Karpas-422 (cell line): ENCODE measurements at places on chromosomes 7 and 10. TPM values are rescaled to one million over a fixed set of nuclear protein-coding genes. Genes with fewer than 3 reads are reported as not detected.

DNA sequence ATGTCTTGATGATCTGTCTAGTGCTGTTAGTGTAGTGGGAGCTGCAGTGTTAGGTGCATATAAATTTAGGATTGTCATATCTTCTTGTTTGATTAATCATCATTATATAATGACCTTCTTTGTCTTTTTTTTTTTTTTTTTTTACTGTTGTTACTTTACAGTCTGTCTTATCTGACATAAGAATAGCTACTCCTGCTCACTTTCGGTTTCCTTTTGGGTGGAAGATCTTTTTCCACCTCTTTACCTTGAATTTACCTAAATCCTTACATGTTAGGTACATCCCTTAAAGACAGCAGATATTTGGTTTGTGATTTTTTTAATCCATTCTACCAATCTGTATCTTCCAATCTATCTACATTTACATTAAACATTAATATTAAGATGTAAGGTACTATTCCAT is 113.6 kb upstream of the PCLO start:
- no peak for DNase-seq

- no peak for DNase-seq
Measured at GRCh38 chr10:58293989-58294388, 25.0 kb downstream of the CISD1 start.

GRCh38 chr7:49023345-49024328 is 99.3 kb downstream of the CDC14C start:
- peak; percentile 20 for DNase-seq

GRCh38 chr10:5434017-5434753 is 21.8 kb downstream of the NET1 start:
- DNase-seq, result peak; percentile 76

- DNase-seq, result no peak
Measured at GRCh38 chr10:71059054-71059818, 153.1 kb upstream of the UNC5B start.

Gene SFTPA1
- total RNA-seq, result not detected in 2 replicates

DNA sequence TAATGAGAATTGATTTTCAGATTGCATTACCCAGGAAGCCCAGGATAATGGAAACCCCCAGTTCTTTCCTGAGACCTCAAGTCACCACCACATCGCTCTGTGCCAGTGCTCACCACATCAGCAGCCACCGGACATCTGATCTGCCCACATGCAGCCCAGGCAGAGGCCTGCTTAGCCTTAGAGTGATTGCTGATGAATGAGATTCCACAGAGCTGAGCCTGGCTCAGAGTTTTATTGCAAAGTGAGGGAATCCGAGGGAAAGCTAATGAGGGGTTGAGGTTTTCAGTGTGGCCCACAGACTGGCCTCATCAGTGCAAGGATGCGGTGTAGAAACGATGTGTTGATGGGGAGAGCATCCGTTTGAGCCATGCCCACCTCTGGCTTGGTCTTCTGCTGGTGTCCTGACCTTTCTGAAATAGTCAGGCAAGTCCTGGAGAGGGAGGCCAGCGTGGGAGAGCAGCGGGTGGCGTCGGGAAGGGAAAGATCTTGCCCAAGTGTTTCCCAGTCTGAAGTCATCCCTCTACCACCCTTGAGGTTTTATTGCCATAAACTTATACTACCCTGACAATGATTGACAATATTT is 120.3 kb downstream of the ITIH5 start:
- DNase-seq, result no peak

DNA sequence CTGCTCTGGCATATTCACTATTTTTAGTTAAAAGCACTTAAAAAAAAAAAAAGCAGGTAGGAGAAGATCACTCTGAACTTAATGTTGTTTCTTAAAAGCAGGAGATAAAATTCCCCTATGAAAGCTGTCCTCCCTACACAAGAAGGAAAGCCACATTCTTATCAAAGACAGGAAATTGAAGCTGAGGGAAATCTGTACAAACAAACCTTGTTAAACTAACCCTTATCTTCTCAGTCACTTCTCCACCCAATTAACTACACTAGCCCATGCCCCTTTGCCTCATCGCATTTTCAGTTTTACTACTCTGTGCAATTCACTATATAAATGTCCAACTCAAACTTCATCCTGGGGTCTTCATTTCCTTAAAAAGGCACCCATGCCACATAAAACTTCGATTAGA is 2.7 kb upstream of the CDCA7L start:
- DNase-seq, result no peak

DNA sequence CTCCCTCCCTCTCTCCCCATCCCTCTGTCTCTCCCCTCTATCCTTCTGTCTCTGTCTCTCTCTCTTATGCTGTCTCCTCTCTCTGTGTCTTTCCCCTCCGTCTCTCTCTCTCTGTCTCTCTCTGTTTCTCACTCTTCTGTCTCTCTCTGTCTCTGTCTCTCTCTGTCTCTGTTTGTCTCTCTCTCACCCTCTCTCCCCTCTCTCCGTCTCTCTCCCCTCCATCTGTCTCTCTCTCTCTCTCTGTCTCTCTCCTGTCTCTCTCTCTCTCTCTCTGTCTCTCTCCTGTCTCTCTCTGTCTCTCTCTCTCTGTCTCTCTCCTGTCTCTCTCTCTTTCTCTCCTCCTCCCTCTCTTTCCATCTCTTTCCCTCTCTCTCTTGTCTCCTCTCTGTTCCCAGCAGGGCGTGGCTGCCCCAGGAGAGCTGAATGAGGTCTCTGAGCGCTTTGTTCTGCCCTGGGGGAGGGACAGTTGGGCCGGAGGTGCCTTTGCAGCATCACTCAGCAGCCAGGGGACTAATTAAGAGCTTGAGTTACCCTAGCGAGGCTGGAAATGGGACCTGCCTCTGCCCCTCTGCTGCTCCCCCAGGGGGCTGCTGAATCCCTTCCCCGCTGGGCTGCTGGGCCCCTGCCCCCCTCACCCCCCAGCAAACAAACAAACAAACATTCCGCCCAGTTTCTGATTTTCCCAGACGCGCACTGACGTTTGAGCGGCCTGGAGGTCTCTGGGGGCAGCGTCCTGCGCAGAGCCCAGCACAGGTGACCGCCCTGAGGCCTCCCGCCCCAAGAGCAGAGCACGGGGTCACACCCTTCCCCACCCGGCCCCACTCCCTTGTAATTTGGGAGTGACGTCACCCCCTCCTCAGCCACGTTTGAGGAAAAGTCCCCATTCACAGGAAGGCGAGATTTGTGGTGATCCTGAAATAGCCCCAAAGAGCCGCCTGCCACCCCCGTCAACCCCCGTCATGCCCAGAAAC is 68.1 kb downstream of the PDGFA start:
- DNase-seq, result no peak

DNA sequence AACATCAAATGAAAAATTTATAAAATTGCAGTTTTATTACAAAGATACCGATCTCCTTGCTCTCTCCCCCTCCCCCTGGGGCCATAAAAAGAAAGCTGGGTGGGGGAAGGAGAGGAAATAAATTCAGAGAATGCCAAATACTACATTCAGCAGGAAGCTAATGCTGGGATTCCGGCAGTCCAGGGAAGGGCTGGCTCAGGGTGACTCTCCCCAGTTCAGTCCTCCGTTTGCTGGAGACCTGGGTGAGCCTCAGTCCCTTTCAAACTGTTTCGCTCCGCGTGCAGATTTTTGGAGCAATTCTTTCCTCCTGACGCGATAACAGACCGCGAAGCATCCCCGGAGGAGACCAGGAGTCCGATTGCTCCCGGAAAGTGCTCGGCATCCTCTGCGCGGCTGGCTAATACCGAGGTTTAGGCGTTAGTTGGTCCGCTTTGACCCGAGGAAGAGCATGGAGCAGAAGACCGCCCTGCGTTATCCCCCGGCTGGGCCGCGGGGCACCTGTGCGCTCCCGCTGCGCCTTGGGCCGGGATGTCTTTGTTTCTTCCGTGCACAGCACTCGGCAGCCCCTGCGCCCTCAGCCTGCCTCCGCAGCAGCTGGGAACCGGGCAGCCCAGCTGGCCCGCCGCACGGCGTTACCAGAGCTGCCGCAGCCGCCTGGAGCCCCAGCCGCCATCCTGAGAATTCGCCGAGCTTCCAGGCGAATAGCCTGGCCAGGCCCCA is 3.9 kb upstream of the HOXA2 start:
- DNase-seq, result no peak

Gene FRG2B
- total RNA-seq, result not detected in 2 replicates

DNA sequence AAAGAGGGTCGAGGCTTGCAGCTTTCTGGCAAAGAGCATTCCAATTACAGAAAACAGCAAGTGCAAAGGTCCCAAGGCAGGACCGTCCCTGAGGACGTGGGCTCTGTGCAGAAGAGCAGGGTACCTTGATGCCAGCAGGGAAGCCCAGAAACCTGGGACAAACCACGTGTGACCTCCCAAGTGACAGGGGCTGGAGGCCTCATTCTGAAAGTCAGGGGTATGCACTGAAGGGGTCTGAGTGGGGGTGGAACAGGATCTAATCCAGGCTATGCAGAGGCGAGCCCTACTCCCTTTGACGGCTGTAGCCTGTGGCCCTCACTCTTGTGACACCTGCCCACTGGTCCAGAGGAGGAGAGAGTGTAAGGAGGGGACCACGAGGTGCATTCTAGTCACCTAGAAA is 22.9 kb downstream of the TMEM273 start:
- no peak for DNase-seq

DNA sequence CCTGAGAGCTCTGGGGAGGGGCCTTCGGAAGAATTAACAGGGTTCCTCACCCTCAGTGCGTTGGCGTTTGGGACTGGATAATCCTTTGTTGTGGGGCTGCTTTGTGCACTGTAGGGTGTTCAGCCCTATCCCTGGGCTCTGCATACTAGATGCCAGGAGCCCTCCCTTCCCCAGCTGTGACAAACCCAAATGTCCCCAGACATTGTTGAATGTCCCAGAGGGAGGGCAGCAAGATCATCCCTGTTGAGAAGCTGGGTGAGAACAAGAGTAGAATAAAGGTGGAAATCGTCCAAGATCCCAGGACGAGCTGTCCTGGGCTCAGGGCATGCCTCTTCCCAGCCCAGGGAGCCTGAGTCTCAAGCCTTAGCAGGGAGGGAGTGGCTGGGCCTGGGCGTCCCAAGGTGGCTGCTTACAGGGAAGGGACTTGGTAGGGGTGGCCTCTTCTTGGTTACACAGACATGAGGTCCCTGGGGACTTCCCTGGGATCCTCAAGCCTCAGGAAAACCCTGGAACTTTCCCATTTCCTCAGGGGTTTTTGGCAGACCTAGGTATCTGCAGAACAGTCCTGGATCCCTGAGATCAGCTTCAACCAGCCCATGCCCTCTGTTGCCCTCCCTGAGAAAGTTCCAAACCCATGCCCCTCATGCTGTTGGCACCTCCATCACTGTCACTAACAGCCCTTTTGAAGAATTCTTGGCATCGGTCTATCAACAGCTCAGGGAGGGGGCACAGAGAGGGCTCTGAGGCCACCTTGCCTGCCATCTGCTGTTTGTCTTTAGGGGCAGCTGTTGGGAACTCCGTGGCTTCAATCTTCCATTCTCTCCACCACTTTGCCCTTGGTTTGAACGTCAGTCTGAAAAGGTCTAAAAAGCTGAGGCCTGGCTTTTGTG is 53.7 kb downstream of the GOLGA7B start:
- DNase-seq, result no peak

DNA sequence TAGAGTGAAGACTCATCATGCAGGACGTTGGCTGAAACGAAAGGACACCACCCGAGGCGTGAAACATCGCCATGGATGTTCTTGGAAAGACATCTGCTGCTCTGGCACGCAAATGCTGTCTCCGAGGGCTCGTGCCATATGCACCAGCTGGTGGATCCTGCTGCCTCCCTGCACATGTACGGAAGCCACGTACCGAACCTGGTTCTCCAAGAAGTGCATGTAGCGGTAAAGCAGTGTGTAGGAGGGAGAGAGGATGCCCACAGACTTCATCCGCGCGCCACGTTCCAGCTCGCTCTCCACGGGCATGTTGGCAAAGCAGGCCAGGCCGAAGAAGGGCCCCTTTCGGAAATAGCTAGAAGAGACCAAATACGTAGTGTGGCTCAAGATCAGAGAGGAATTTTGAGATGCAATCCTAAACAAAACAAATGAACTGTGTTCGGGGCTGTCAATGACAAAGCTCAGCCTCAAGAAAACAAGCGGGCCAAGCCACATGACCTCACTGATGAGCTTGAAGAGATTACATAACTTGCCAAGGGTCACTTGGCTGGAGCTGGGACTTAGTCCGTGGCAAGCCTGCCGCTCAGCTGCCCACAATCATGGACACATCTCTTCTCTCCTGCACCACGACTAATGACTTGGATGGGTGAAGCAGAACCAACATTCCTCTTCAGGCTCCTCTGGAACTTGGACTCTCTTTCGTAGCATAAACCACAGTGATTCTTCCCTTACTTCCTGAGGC is 16.5 kb downstream of the DENND11 start:
- no peak for DNase-seq

DNA sequence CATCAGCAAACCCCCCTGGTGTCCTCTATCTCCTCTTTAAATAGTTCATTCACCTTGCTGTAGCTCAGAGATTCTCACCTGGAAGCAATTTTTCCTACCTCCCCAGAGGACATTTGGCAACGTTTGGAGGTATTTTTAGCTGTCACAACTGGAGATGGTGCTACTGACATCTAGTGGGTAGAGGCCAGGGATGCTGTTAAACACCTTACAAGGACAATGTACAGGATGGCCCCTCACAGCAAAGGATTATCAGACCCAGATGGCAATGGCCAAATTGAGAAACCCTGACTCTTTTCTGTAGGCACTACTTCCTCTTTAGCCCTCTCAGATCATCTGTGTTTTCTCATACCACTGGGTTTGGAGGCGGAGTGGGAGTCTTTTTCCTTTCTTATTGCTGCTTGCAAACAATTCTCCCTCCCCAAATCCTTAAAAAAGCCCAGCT is 13.2 kb upstream of the TRA2A start:
- DNase-seq, result peak; percentile 49
